ENCODE measurements at places on chromosomes 6 and 20. TPM values are rescaled to one million over a fixed set of nuclear protein-coding genes. Genes with fewer than 3 reads are reported as not detected.

- no peak for DNase-seq
Measured at GRCh38 chr20:63220696-63221399, 4.9 kb upstream of the YTHDF1 start.

DNA sequence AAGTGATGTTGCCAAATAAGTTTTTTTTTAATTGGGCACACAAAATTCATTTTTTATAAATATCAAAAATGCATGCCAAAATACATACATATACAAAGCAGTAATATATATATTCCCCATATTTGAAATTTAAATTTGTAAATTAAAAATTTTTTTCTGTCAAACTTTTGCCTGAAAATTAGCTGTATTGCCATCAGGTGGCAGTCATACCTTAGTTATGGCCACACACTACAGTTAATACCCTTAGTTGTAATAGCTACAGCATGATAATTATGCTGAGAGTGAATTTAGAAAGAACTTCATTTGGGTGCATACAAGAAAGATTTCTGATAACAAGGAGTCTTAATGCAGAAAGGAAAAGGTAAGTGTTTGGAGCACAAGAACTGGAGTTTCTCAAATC is 46.2 kb upstream of the SDHAF4 start:
- DNase-seq, result no peak

DNA sequence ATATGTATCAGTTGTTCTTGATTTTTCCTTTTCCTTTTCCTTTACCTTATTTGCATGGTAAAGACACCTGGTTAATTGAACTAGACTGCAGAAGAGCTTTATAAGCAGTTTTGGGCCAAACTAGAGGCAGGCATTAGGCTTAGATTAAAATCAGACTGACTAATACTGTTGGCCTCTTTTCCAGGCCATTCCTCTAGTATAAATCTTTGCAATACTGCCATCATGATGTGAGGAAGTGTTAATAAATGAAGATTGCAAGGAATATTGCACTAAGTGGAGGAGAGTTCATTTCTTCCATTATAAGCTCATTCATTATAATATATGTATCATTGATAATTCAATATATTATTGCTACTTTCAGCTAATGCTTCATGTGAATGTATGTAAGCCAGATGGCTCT is 163.8 kb downstream of the MMUT start:
- no peak for DNase-seq

DNA sequence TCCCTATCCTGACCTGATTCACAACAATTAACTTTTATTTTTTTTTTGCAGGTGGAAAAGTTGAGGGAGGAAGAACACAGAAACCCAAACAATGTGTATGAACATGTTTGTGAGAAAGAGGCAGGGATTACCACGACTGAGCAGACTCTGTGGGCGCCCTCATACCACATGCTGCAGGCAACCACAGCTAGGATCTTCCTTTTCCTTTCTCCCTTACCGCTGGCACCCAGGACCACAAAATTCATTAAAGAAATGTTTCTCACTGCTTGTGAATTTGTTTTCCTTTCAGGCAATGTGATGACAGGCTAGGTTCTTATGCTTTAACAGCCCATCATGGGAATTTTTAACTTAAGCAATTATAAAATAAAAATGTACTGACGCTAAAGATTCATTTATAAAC is 287.1 kb downstream of the GMDS start:
- DNase-seq, result no peak

DNA sequence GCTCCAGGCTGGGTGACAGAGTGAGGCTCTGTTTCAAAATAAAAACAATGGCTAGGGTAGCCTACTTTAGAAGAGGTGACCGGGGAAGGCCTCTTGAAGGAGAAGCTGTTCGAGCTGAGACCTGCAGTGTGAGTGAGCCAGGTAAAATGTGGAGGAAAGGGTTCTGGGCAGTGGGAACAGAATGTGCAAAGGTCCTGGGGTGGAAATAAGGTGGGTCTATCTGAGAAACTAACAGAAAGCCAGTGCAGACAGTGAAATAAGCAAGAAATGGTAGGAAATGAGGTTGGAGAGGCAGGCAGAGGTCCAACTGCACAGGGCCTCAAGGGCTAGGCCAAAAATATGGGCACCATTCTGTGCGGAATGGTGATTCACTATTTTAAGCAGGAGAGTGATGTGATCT is 53.4 kb downstream of the BPIFB1 start:
- DNase-seq, result no peak

DNA sequence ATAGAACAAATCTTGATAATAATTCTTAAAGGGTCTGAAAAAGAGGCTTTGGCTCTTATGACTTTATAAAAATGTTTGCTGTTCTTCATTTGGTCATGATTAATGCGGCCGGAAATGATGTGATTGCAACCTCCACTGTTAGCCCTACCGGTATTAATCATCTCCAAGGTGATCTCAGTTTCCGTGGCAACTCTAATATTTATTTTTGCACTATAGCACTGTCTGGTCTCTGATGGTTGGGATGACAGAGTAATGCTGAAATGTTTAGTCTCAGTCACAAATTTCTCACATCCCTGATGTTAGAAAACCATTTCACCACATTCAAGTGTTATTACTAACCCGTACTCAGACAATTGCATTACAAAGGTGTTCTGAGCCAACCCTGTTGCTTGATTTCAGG is 87.4 kb downstream of the TMEM200A start:
- no peak for DNase-seq

DNA sequence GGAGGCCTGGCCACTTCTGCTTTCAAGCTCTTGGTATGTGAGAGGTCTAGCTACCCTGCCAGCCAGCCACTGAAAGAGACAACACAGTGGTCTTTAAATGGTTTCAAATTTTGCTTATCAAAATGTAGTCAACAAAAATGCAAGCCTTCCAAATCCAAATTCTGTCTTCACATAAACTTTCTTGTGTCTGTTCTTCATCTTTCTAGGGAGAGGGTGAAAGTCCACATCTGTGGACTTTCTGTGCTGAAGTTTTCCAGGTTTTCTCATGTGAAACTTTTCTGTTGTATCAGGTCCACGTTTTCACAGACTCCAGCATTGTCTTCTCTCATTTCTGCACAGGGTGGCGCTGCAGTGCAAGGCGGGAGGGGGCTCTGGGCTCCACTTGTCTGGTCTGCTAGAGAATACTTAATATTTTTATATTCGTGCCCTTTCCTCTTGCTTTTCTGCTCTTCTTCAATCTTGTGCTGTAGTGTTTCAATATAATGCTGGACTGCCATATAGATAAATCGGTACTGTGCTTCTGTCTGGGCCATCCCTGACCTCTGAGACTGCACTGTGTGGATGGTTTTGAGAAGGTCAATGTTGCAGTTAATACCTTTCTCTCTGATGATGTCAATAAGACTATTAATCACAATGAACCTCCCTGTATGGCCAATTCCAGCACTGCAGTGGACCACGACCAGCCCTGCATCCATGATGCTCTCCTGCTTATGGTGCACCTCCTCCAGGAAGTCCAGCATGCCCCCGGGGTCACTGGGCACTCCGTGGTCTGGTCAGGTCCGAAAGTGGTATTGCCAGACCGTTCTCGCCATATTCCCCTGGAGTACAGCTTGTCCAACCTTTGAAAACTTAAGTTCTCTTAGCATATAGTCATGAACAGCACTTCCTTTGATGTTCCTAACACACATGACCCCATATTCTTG is 161.6 kb upstream of the TNFAIP3 start:
- peak; percentile 86 for DNase-seq

GRCh38 chr6:67887747-67888545 is 747.1 kb upstream of the ADGRB3 start:
- no peak for DNase-seq

DNA sequence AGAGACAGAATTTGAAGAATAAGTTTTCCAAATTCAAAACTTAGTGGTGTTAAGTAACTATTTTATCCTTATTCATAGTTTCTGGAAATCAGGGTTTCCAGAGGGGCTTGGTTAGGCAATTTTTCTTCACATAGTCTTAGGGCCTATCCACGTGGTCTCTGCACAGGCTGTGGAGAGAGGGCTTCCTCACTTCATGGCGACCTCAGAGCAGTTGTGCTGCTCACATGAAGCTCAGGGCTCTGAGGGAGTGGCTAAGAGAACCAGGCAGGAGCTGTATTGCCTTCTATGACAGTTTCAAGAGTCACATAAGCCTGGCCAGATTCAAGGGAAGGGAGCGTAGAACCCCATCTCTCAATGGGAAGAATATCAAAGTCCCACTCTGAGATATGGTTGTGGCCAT is 13.9 kb upstream of the CD40 start:
- no peak for DNase-seq

PBOV1 gene
- not detected for total RNA-seq

MOCS1 gene
- not detected for total RNA-seq
